ENCODE measurements at places on chromosomes 5 and 9. TPM values are rescaled to one million over a fixed set of nuclear protein-coding genes. Genes with fewer than 3 reads are reported as not detected.

GRCh38 chr9:18666986-18667772 is 193.2 kb downstream of the ADAMTSL1 start:
- H3K4me3 ChIP-seq, result no peak overlapping the region
- no peak overlapping the region for H3K27ac ChIP-seq
- no peaks in the 10 kb centered on the region for H3K36me3 ChIP-seq
- no peak for DNase-seq
- no peaks in the 10 kb centered on the region for H3K4me1 ChIP-seq

FREM1 gene
- 1.1 TPM for total RNA-seq

DNA sequence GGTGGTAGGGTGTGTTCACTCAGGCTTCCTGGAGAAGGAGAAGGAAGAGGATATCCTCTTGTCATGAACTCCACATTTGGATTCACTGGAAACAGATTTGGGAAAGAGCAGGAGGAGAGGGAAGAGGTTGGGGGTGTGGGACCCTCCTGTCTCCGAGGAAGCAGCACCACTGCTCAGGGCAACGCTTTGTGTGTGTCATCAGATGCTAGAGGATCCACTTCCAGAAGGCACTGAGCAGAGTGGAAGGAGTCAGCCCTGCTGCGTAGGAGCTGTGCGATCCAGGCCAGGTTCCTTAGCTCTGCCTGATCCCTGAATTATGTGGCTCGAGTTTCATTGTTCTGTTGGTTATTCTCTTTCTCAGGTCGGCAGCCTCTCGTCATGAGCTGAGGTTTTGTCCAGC is 37.3 kb upstream of the TJP2 start:
- H3K27me3 ChIP-seq, result no peaks in the 10 kb centered on the region
- peak; percentile 25 for DNase-seq
- H3K4me3 ChIP-seq, result no peak overlapping the region
- H3K36me3 ChIP-seq, result no peaks in the 10 kb centered on the region

- H3K4me3 ChIP-seq, result peak overlapping the region; percentile 92
- no peaks in the 10 kb centered on the region for H3K27me3 ChIP-seq
- H3K27ac ChIP-seq, result no peak overlapping the region
- DNase-seq, result peak; percentile 88
Measured at GRCh38 chr9:134025606-134026541, 593 bp downstream of the BRD3OS start.

GRCh38 chr5:31614151-31615020 is 24.5 kb upstream of the PDZD2 start:
- H3K4me1 ChIP-seq, result peaks cover 9% of the 10 kb centered on the region
- no peaks in the 10 kb centered on the region for H3K27me3 ChIP-seq
- H3K36me3 ChIP-seq, result no peaks in the 10 kb centered on the region
- no peak overlapping the region for H3K27ac ChIP-seq
- H3K4me3 ChIP-seq, result no peak overlapping the region

GRCh38 chr9:129854588-129855110 is 19.4 kb downstream of the USP20 start:
- no peak overlapping the region for H3K27ac ChIP-seq
- DNase-seq, result no peak
- no peaks in the 10 kb centered on the region for H3K36me3 ChIP-seq
- H3K4me1 ChIP-seq, result no peaks in the 10 kb centered on the region

MARCOL gene
- not detected for total RNA-seq

DNA sequence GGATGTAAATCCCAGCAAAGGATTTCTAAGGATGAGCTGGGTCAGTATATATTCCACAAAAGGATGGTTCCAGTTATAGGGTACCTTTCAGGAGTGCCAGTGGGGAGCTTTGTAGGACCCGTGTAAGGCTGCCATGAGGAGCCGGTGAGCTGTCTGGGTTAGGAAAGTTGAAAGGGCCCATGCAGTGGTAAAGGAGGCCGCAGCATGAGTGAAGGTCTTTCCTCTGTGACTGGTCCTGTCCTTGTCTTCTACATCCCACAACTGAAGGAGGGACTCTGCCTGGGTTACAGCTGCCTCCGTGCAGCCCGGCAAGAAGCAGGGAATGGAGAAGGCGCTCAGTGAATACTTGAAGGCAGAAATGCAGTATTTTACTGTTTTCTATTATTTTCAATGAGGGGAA is 58.9 kb downstream of the HSPA4 start:
- no peak for DNase-seq
- no peaks in the 10 kb centered on the region for H3K27me3 ChIP-seq
- peaks cover 6% of the 10 kb centered on the region for H3K4me1 ChIP-seq

Data from neural progenitor cell (in vitro differentiated cells).